Erythroblast (primary cell): ENCODE measurements at places on chromosomes 5 and 9.

DNA sequence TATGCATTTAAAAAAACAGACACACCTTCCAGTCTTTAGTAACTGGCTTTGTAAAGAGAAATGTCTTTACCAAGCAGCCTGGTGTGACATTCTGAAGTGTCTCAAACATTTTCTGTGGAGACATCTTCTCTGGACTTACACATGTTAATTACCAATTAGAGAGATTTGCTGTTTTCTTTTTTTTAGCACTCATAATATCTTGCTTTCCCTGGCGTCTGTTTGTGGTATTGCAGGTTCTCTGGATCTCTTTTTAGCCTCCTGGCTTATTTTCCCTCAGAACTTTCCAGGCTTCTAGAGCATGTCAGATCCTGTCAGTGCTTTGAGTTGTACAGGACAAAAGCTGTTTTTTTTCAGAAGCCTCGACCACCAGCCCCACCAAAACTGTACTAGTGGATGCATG lies 92.5 kb downstream of the MSX2 start:
- DNase-seq: no peak

GRCh38 chr9:116279230-116279629 lies 125.6 kb downstream of the PAPPA start:
- no peak for DNase-seq

DNA sequence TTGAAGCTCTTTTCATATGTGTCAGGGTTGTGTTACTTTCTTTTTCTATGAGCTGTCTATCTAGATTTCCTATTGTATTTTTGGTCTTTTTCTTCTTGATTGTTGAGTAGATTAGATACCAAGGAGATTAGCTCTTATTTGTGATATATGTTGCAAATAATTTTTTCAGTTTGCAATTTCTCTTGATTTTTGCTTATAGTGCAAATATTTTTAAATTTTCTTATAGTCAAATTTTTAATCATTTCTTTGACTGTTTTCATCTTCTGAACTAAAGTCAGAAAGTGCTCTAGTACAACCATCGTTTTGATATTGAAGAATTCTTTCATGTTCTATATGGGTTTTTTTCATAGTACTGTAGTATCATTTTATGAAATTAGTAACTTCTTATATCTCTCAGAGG lies 193.7 kb downstream of the OSTF1 start:
- no peak for DNase-seq

- no peak for DNase-seq
These were observed 103.7 kb upstream of the CD180 start for GRCh38 chr5:67300326-67300725.

DNA sequence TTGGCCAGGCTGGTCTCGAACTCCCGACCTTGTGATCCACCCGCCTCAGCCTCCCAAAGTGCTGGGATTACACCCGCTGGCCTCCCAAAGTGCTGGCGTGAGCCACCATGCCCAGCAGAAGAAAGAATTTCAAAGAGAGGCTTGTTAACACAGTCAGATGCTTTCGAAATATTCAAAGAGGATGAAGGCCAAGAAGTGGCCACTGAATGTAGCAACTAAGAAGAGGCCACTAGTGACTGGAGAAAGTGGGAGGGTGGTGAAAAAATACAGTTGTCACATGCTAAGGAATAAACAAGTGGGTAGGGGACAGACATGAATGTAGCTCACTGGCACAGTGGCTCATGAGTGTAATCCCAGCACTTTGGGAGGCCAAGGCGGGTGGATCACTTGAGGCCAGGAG lies 13.0 kb upstream of the TPM2 start:
- DNase-seq: no peak

- no peak for DNase-seq
These were observed 349.9 kb downstream of the PIK3R1 start for GRCh38 chr5:68565427-68565826.

DNA sequence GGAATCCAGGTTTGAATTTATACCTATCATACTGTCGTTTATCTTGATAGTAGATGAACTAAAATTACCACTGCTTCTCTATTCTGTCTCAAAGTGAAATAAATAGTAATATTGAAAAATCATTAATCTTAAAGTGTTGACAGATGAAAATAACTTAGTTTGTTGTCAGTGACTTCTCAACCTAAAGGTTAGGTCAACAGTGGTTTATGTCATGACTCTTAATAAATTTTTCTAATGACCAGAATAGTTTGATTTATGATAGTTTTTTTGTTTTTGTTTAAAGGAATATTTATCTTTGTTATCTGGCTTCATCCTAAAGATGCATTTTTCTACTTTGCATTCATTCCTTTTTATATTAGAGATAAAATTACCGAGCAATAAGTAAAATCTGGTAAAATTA lies 81.1 kb downstream of the SLF1 start:
- DNase-seq: no peak

- DNase-seq: peak; percentile 94
These were observed 2.6 kb downstream of the CTNNAL1 start for GRCh38 chr9:109010746-109011145.

DNA sequence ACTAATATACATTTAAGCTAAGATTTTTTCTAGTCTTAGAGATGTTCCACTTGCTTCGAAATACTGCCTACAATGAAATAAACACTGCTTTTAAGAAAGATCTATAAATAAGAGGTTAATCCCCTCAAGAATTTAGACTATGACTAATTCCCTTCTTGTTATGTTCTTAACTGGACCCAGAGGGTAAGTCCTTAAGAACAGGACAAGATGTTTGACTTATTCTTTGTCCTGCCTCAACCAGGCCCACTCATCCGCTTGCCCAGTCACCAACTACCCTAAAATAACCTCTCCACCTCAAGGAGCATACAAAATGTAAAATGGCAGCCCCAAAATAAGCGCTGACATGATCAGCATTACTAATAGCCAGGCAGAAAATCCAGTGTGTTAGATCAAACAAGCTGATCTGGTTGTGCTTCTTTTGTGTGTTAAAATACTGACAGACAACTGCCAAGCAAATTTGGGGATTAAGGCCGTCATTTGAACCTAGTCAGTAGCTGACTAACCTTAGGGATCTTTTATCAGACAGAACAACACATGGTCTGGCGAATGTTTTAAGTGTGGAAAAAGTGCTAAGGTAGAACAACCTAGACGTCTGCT lies 93.7 kb upstream of the SMC5 start:
- DNase-seq: no peak

DNA sequence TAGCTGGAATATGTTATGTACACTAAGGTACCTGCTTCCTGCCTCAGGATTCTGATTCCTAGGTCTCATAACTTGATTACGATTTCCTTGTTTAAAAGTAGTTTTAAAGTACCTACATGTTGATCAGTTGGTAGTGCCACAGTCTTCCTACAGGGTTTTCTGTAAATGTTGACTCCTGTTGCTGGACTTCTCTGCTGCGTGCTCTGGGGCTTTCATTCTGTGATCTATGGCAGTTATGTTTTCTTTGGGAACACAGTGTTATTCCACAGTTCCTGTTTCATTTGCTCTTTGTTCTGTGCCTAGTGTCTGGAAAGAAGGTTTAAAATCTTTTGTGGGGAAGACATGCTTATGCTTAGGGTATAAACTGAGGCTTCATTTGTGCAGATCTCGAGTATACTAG lies 343.5 kb downstream of the PLK2 start:
- DNase-seq: no peak

DNA sequence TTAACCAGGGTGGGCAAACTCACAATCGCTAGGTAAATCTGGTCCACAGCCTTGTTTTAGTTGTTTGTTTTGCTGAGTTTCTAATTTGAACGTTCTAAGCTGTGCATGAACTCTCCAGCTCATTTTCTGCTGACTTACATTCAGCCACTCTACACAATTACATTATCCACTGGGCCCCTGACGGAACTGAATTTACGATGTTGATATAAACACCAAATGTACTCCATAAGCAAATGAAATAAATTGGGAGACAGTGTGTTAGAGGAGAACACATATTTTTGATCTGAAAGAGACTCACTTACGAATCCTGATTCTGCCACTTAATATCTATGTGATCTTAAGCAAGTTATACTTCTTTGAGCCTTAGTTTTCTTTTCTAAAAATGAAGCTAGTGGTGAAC lies 393.4 kb downstream of the ZNF608 start:
- no peak for DNase-seq

- no peak for DNase-seq
These were observed 5.0 kb downstream of the PDE6A start for GRCh38 chr5:149939546-149939945.

GRCh38 chr9:112112941-112113681 lies 62.0 kb downstream of the SUSD1 start:
- DNase-seq: no peak

GRCh38 chr9:37992924-37993349 lies 76.1 kb downstream of the SHB start:
- peak; percentile 15 for DNase-seq

DNA sequence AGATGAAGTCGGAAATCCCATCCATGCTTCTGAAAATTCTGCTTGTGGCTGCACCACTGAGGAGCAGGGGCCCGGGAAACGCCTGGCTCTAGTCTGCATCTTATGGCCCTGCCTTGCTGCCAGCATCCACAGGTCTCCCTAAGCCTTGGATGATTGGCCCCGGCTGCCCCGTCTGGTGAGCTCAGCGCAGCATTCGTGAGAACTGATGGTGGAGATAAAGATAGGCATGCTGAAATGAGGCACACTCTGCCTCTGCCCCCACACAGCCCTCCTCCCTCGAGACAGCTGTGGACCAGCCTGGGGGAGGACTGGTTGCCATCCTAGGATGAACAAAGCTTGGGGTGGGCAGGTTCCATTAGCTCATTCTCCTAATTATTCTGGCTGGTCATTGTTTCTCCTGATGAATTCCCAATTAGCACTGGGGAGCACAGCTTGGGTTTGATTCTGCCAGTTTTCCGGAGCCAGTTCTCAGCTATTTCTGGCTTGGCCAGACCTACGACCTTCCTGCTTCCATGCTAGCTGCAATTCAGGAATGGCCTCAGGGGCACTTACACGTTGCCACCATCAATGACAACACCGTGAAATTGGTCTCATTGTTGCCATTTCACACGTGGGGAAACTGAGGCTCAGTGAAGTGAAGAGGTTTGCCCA lies 62.8 kb upstream of the CPEB4 start:
- peak; percentile 25 for DNase-seq

GRCh38 chr5:176658007-176658599 lies 10.8 kb downstream of the TSPAN17 start:
- DNase-seq: peak; percentile 66

GRCh38 chr9:93582550-93582949 lies 6.2 kb downstream of the PHF2 start:
- no peak for DNase-seq

GRCh38 chr5:158414333-158414762 lies 555.4 kb upstream of the CLINT1 start:
- no peak for DNase-seq

GRCh38 chr5:175542232-175542965 lies 64.0 kb downstream of the SFXN1 start:
- no peak for DNase-seq

GRCh38 chr5:128274441-128274840 lies 190.9 kb downstream of the SLC12A2 start:
- DNase-seq: no peak

DNA sequence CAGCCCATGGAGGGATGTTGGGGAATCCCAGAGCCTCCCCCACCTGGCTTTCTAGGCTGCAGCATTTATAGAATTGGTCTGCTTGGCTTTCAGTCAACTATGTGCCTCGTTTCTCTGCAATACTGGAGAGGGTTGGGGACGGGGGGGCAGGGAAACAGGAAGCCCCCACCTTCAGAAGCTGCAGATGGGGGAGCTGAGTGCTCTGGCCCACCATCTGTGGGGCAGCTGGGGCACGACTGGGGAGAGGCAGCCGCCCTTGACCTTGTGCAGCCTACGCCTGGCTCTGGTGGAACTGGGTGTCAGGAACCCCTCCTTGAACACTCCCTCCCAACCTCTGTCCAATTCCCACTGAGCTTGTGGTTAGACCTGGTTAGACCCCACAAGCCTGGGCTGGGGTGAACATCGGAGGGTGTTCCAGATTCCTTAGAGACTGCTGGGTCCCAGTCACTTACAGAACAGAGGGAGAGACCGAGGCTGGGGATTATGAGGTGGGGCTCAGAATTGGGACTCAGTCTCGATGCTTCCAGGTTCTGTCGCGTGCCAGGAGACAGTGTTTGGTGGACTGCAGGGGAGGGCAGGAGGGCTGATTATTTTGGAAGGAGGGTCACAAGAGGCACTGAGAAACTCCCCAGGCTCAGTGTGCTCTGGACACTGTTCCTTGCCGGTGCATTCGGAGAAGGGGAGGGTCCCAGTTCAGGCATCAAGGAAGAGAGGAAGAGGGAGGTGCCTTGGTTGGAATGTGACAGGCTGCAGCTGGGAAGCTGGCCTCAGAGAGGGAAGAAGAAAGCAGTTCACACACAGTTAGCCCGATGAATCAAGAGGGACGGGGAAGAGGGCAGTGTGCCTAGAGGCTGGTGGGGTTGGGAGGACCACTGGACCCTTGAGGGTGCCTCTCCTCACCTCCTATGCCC lies 25.6 kb downstream of the COL27A1 start:
- DNase-seq: no peak

DNA sequence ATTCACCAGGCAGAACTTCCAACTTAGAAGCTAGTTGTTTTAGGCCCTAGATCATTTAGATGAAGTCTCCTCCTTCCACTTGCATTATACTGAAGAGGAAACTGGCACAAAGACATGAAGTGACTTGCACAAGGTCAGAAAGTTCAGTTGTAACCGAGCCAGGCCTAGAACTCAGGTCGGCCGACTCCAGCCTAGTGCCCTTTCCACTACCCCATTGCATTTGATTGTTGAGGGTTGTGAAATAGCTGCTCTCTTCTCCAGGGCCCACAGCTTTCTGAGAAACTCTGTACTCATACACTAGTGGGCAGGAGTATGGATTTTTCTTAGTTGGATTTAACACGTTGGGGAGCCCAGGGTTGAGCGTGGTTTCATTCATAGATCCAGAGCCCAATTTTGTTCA lies 5.6 kb downstream of the ZNF462 start:
- DNase-seq: no peak

GRCh38 chr5:171524466-171524865 lies 105.0 kb downstream of the FGF18 start:
- no peak for DNase-seq

- no peak for DNase-seq
These were observed 373.9 kb downstream of the CHSY3 start for GRCh38 chr5:130278136-130278535.

DNA sequence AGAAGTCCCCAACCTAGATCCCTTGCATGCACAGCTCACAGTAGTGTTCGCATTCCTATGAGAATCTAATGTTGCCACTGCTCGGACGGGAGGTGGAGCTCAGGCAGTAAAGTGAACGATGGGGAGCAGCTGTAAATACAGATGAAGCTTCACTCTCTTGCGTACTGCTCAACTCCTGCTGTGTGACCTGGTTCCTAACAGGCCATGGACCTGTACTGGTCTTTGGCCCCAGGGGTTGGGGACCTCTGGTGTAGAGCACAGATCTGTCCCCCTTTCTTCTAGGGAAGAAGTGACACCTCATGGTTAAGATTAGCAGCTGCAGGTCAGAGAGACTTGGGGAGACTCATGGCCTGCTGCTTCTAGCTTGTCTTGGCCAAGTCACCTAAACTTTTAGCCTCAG lies 7.1 kb downstream of the ARHGEF28 start:
- DNase-seq: no peak

GRCh38 chr9:122075135-122076030 lies 17.7 kb downstream of the TTLL11 start:
- DNase-seq: no peak

DNA sequence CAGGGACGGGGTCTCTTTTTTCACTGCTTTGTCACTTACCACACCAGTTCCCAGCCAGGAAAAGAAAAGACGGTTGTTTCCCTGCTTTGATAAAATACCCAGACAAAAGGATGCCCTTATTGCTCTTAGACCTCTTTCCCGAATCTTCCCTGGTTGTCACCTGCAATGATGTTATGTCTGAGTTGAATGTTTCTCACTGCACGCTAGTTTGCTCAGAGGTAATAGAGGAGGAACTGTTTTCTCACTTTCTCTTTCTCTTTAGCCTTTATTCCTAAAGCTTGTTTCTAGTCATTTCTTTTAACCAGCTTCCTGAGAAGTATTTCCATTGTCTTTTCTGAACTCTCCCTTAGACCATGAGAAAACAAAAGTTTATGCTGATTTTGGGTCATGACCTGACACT lies 32.9 kb downstream of the ACER2 start:
- DNase-seq: no peak
